Pulmonary artery endothelial cell (primary cell): ENCODE measurements at places on chromosomes 2 and 18.

- no peak for DNase-seq
These were observed 75.6 kb downstream of the TPGS2 start for GRCh38 chr18:36752929-36753865.

- no peak for DNase-seq
These were observed 87.1 kb downstream of the ZNF236 start for GRCh38 chr18:76909439-76909838.

- no peak for DNase-seq
These were observed 192.2 kb upstream of the PXDN start for GRCh38 chr2:1936427-1936980.

GRCh38 chr2:86822668-86823345, 32.1 kb upstream of the CD8A start:
- DNase-seq, result no peak

GRCh38 chr2:212618636-212619035, 80.0 kb upstream of the ERBB4 start:
- no peak for DNase-seq

DNA sequence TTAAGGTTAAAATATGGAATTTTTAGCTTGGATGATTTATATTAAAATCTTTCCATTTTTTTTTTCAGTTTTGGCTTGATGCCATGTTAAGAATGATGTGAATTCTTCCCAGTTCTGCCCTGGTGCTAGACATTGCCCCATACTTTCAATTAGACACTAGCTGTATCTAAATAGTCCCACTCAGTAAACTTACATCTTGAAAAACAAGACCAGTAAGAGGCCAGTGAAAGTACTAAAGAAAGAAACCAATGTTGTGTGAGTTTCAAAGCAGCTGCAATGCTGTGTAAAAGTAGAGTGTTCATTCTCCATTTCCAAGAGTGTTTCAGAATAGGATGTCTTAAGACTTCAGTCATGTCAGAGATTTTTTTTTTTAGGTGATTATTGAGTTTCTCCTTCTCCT, 40.0 kb upstream of the CYBRD1 start:
- DNase-seq, result no peak

GRCh38 chr2:204365811-204366210, 179.5 kb upstream of the PARD3B start:
- no peak for DNase-seq

DNA sequence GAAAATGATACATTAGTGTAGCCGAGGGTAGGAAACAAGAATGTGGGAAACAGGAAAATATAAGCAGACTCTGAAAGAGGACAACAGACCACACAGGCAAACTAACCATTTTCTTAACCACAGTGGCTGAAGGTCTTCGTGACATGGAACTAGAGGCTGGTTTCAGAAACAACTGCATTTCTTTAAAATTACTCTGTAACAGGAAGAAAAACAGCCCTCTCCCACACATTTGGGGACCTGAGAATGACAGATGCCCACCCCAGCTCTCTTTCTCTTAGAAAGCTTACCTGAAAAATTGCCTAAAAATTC, 13.8 kb upstream of the SLC25A52 start:
- no peak for DNase-seq

GRCh38 chr2:237293978-237294377, 120.0 kb downstream of the COL6A3 start:
- DNase-seq, result no peak

DNA sequence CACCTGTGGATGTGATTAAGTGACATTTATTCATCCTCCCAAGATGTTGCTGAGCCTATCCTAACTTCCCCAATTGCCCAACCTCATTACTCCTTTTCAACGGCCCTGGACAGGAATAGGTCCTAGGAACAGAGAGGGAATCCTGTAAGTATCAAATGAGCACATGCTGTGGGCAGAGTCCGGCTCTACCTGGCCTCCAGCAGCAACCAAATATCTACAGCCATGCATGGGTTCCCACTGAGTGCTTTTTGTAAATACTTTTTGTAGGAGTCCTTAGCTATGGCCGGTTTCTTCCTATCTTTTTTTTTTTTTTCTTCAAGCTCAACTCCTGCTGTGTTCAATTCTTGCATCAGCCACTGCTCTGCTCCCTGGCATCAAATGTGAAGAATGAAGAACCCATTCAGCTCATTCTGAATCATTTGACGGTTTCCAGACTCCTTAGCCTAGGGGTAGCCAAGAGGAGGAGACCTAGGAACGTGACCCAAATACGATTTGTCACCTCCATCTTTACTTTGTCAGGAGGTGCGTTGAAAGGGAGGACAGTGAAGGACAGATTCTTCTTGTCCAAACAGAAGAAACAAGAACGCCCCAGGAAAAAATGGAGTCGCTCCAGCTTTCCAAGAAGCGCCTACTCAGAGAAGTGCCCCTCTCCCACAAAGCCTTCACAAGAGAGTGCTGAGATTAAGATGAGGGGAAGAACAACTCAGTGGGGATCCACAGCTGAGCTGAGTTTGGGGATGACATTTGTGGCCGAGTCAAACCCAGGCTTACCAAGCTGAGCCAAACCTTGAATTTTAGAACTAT, 46.7 kb upstream of the LCLAT1 start:
- DNase-seq, result no peak

DNA sequence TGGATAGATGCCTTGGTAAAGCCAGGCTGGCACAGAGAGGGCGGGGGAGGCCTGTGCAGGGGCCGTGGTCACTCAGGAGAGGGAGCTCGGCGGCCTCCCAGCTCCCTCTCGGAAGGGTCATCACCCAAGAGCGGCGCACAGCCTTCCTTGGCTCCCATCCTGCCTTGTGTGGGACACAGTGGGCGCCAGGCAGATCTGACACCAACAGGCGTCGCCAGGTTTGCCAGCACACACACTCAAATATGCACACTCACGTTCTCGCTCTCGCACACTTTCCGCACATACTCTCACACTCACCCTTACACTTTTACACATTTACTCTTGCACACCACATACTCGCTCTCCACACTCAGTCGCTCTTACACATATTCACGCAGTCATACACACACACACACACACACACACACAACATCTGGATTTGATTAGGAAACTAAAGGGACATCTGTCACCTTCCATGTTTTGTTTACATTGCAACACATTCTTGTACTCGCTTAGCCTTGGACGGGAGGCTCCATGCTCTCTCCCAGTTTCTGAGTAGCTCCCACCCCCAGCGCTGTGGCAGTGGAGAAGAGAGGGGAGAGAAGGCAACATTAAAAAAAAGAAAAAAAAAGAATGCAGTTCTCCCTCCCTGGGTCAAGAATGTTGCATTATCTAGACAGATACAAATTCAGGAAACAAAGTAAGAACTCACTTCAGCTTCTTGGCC, 10.5 kb downstream of the CHMP1B start:
- no peak for DNase-seq

- DNase-seq, result no peak
These were observed 216.5 kb upstream of the SLC8A1 start for GRCh38 chr2:40668425-40668824.

DNA sequence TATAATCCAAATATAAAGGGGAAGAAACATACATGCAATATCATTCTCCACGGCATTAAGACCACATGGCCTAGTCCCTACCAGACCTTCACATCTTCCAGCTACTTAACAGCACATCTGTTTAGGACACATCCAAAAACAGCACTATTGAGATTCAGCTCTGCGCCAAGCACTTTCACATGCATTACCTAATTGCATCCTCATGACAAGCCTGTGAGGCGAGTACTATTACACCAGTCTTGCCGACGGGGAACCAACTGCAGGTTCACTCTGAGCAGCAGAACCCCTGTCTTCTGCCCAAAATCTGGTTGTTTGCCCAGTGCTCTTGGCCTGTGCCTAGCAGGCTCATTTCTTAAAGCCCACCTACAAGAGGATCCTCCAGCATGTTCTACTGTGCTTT, 66.7 kb downstream of the AAK1 start:
- no peak for DNase-seq

GRCh38 chr2:8858910-8859309, 21.5 kb upstream of the KIDINS220 start:
- DNase-seq, result no peak

DNA sequence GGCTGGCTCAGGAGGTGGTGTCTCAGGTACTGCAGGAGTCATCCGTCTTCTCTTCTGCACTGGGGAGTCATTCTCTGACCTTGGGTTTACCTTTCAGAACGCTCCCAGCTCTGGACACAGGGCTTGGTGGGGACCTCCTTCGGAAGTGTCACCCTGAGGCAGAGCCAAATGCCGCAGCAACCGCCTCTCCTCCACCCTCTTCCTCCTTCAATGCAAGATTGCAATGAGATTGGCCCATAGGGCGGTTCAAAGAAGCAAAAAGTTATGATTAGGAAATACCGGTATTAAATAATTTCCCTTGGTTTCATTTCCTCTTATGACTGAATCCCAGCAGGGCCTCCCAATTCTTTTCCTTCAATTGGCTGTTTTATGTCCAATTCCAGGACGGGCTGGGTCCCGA, 178.8 kb downstream of the ACKR3 start:
- DNase-seq, result no peak

- no peak for DNase-seq
These were observed 295.1 kb upstream of the KYNU start for GRCh38 chr2:142582317-142582716.

DNA sequence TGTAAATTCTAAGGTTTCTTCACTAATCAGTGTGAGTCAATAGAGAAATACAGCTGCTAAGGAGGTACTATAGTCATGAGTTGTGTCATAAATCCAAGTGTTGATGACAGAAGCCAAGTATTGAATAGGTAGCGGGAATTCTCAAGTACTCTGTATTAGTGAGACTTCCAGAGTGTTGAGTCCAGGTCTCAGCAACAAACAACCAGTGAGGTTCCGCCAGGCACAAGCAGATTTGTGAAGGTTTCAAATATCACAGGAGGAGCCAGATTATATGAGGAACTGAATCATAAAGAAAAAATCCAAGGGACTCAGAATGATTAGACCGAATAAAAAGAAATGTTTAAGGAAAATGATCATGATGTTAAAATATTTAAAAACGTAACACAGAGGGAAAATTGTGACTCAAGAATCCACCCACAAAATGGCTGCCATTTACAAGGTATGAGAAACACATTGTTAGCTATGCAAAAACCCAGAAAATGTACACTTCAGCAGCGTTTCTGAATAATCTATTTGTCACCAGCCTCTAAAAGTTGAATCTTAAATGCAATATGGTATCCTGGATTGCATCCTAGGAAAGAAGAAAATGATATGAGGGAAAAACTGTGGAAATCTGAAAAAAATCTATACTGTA, 27.3 kb upstream of the EVA1A start:
- DNase-seq, result peak; percentile 20

GRCh38 chr2:46076251-46076650, 221.0 kb upstream of the EPAS1 start:
- no peak for DNase-seq

DNA sequence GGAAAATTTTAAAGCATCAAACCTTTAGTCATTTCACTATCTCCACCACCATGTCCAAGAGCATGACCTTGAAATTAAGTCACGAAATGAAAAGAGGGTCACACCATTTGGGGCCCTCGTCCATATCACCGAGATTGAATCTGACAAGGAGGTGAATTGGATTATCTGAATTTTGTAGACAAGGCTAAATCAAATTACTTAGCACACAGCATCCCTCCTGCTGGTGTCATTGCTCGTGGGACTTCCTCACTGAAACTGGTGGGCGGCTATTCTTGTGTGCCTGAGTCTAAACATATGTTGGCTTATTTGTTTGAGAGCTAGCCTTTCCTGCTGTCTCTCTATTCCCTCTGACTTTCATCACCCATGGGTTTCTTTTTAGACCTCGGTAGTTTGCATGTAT, 64.6 kb upstream of the CNGA3 start:
- DNase-seq, result no peak

DNA sequence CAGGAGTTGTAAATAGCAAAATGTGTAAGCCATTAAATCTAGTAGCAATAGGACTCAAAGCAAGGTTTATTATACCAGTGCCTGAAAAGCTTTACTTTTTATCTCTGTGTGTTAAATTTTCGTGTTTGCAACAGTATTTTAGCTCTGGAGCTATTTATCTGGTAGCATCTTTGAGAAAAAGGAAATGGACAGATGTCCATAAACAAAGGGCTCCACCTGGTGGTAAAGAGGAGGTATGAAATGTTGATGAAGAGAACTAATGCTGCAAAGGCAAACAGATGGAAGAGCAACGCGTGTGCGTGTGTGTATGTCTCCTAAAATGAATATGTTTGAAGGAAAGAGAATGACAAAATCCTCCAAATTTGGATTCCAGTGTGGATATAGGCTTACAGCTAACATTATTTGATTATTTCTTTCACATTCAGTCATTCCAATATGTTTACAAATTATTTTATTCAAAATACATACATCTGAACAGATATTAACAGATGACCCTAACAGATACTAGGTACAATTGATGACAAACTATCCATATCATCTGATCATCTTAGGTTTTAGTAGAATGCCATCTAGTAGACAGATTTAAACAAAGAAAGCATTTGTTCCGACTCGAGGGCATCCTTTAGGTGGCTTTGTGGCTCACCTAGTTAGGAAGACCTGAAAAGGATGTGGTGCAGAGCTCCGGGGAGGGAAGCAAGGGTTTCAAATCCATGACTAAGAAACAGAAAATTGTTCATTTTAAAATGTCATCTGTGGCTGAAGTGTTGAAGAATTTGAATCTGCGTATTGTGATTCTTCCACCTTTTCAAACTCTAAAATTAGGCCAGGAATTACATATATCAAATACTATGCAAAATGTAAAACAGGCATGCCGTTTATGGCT, 383.3 kb downstream of the MTX2 start:
- DNase-seq, result peak; percentile 5

GRCh38 chr18:56245866-56246580, 392.4 kb downstream of the TXNL1 start:
- DNase-seq, result no peak

GRCh38 chr2:203820969-203821368, 46.6 kb upstream of the CTLA4 start:
- DNase-seq, result no peak

GRCh38 chr2:67674668-67675067, 277.5 kb downstream of the ETAA1 start:
- DNase-seq, result no peak

DNA sequence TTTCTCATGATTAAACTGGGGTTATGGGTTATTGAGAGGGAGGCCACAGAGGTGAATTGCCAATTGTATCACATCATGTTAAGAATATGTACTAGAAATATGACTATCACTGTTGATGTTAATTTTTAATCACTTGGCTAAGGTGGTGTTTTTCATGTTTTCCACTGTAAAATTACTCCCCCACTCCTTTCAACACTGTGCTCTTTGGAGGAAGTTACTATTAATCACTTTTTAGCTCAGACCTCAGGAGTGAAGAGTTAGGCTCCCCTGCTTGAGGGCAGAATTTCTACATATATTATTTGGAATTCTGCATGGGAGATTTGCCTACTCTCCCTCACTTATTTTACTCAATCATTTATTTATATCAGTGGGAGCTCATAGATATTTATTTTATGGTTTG, 76.0 kb upstream of the OSR1 start:
- DNase-seq, result no peak

GRCh38 chr2:163417596-163418337, 318.0 kb downstream of the FIGN start:
- no peak for DNase-seq

DNA sequence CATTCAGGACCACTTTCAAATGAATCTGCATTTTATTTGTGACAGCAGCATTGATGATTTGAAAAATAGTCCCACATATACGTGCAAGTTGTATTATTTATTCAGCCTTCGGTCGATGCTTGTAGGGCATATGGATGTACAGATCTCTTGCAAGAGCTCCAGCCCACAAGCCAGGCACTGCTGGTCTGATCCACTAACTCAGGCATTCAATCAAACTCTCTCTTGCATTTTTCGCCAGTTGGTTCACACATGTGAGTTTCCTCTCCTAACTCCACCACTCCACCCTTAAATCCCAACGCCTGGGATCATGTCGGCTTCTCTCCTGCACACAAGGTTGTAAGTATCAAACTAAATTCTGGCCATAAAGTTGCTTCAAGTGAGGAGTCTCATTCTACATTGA, 318.7 kb downstream of the CYP26B1 start:
- no peak for DNase-seq

- no peak for DNase-seq
These were observed 105.2 kb upstream of the ID2 start for GRCh38 chr2:8576525-8577167.
